ENCODE measurements at places on chromosomes 16 and 17.

- no peak for DNase-seq
Measured at GRCh38 chr16:21235199-21235585, 1.7 kb downstream of the ANKS4B start.

DNA sequence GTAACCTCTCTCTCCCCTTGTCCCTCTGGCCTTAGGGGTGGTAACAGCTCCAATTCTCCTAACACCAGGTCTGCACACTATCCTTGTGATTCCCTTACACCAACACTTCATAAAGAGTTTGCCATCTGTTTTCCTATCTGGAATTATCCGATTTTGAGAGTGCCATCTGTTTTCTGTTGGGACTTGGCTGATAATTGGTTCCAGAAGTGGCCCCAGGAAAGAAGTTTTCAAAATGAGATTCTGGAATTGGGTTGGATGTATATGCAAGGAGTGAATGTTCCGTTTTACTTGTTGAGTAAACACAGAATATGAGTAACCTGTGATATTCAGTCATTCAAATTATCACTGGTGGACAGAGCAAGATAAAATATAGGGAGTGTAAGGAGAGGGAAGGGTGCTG lies 134.1 kb upstream of the HS3ST3A1 start:
- no peak for DNase-seq

DNA sequence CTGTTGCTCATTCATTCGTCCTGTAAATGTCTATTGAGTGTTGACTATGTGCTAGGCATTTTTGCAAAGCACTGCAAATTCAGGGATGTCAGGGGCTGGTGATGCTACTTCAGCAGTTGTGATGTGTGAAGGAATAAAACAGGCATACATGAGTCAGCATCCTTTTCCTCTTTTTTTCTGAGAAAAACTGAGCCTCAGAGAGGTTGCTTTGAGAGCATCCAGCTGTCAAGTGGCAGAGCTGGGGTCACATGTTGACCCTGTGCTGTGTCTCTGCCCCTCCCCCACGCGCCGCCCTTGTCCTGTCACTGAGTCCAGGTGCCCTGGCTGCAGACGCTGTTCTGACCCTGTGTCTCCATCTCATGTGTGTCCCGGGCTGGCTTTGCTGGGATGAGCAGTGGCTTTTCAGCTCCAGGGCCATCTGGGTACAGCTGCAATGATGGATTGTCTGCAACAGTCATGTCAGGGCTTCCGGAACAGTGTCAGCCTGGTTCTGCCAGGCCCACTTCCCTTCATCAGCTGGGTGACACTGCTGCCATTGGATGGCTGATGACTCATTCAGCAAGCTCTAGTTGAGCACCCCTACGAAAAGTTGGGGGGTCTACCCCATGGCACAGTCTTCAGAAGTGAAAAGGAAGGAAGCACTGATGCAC lies 14.9 kb downstream of the SEC14L5 start:
- DNase-seq, result peak; percentile 72

DNA sequence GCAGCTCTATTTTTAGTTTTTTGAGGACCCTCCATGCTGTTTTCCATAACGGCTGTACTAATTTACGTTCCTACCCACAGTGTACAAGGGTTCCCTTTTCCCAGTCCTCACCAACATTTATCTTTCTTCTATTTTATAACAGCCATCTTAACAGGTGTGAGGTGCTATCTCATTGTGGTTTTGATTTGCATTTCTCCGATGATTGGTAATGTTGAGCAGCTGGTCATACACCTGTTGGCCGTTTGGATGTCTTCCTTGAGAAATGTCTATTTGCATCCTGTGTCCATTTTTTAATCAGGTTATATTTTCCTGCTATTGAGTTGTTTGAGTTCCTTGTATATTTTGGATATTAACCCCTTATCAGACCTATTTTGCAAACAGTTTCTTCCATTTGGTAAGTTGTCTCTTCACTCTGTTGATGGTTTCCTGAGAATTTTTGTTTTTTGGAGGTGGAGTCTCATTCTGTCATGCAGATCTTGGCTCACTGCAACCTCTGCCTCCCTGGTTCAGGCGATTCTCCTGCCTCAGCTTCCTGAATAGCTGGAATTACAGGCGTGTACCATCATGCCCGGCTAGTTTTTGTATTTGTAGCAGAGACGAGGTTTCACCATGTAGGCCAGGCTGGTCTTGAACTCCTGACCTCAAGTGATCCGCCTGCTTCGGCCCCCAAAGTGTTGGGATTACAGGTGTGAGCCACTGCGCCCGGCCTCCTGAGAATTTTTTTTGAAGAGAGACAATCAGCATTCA lies 279.6 kb downstream of the SNX29 start:
- no peak for DNase-seq

DNA sequence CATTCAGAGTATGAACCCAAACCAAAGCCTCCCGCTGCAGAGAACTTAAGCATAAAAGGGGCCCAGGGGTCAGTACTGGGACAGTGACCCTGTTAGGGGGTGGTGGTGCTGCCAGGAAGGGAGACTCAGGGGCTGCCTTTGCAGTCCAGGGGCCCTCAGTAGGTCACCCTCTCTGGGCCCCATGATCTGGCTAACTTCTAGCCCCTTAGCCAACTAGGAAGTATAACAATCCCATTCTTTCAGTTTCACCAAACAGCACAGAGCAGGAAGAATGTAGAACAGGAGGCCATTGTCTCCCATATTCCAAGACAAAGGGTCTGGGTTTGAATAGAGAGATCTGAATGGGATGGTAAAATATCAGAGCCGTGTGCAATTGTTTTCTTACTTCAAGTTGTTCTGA lies 378.6 kb upstream of the C16orf82 start:
- no peak for DNase-seq

DNA sequence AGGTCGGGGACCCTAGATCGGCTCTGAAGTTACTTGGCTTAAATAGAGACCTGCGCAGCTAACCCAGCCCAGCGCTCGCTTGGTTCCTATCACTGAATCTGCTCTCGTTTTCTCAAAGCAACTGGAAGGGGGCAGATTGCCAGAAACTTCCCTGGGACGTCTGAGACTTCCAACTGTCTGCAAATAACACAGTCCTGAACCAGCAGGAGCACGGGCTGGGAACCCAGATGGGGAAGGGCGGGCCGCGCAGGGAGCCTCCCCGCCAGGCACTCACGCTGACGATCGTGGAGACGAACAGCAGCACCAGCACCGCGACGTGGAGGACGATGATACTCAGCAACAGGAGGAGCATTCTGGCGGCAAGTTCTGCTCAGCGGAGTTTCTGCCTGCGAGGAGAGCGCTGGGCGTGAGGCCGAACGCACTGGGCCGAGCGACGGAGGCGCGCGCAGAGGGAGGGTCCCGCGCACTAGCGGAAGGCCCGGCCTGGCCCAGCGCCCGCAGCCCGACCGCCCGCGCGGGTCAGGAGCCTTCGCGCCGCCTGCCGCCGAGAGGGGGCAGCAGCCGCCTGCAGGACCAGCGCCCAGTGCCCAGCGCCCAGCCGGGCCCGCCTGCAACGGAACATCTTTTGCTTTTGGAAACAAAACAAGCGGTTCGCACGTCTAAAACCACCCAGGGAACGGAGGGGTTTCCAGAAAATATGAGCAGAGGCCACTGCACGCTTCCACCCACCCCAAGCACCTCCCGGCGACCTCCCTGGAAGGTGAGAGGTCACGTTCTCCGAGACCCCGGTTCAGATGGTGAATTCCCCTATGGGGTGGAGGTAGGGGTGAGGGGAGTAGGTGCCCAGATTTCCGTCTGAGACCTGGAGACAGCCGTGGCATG lies 4.5 kb downstream of the PMP22 start:
- peak; percentile 51 for DNase-seq

GRCh38 chr17:77454242-77455095 lies 313.7 kb downstream of the SEC14L1 start:
- DNase-seq, result no peak

DNA sequence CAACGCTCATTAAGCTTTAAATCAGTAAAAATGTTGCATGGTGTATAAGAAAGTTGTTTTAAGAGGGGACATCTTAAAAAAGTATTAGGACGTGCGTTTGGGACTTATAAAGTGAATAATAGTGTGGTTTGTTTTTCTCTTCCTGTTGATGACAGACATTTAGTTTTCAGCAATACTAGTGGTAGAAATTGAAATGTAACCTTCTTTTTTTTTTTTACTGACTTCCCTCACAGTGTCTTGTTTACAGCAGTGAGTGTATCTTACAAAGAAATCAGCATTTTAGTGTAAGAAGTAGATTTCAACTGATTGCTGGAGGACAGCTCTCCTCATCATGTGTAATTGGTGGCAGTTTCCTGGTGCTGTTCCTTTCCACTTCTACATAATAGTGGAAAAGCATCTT lies 39.6 kb downstream of the CYLD start:
- no peak for DNase-seq

GRCh38 chr16:84750575-84750974 lies 50.8 kb downstream of the USP10 start:
- DNase-seq, result no peak

DNA sequence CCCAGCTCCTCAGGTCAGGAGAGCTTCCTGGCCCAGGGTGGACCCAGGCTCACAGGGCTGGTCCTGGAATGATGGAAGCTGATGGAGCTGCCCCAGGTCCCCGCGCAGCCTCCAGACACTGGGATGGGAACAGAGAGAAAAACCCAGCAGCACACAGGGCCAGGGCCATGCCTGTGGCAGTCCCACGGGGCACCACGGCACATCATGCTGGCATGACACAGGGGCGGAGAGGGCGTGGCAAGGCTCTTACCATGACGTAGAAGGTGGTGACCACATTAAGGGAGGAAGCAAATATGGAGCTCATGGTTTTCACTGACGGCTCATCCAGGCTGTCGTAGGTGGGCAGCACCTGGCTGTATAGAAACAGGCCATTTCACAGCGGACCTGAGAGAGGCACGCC lies 18.3 kb downstream of the SLC38A10 start:
- DNase-seq, result no peak

- DNase-seq, result no peak
Measured at GRCh38 chr16:22787466-22788192, 26.3 kb upstream of the HS3ST2 start.

GRCh38 chr17:58310511-58311428 lies 17.8 kb downstream of the TSPOAP1 start:
- no peak for DNase-seq

GRCh38 chr16:83959656-83960434 lies 6.8 kb downstream of the OSGIN1 start:
- no peak for DNase-seq

DNA sequence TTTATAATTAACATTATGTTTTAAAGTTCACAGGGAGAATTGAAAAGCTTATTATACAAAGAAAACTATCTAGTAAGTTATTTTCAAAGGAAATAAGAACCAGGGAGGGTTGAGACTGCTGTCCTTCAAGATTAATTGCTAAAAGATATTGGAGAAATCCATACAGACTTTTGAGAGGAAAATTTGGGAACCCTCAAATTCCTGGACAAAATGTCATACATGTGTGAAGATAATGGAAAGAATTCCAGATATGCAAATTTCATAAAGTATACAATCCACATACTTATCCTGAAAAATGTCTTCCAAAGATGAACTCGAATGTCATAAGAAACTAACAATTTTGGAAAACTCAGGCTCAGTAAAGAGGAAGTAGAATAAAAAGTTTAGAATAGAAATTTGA lies 213.8 kb downstream of the HS3ST3A1 start:
- DNase-seq, result no peak

GRCh38 chr16:86529160-86529559 lies 18.8 kb downstream of the FOXF1 start:
- DNase-seq, result no peak

DNA sequence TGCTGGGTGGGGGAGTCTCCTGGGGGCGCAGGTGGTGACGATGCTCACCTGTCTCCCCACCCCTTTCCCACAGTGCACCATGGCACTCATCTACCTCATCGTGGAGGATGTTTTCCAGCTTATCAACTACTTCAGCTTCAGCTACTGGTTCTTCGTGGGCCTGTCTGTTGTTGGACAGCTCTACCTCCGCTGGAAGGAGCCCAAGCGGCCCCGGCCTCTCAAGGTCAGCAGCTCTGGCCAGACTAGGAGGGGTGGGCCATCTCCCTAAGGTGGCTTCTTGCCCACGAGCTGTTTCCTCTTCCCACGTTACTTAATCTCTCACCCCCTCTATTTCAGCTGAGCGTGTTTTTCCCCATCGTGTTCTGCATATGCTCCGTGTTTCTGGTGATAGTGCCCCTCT lies 14.5 kb downstream of the SLC7A6OS start:
- DNase-seq, result no peak

DNA sequence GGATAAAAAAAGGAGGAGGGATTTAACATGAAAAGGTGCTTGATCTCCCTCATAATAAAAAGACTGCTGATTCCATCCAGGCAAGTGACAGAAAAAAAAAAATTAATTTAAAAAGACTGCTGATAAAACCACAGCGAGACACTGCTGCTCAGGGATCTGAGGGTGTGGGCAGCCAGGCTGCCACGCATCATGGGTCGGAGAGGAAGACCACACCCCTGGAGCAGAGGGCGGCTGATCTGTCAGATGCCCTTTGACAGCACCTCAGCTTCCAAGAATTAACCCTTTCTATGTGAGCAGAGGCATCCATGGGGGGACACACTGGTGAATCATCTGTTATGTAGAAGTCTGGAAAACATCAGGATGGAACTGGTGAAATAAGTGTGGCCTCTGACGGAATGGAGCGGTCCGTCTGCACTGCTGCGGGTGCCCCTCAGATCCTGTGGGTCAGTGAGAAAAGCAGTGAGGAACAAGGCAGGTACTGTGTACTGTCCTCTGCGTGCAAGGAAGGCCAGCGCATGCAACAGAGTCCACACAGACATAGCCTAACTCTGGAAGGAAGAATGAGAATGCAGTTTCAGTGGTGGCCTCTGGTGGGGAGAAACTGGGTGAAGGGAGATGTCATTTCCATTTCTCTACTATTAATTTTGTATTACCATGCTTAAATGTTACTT lies 19.8 kb downstream of the MAPT start:
- no peak for DNase-seq

DNA sequence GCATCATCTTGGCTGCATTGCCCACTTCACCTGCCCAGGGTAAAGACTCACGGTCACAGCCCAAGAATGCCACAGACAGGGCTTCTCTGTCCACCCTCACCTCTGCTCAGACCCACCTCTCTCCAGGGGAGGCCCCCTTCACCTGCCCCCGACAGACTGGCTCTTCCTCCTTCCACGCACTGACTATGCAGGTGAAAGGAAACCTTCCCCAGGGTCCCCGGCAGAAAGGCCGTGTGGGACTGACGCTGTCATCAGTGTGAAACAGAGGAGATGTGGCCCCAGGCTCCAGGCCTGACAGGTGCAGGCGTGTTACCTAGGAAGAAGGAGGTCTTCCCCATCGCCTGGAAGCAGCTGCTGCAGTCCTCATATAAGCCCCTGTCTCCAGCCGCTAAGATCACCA lies 9.3 kb upstream of the ROGDI start:
- no peak for DNase-seq

DNA sequence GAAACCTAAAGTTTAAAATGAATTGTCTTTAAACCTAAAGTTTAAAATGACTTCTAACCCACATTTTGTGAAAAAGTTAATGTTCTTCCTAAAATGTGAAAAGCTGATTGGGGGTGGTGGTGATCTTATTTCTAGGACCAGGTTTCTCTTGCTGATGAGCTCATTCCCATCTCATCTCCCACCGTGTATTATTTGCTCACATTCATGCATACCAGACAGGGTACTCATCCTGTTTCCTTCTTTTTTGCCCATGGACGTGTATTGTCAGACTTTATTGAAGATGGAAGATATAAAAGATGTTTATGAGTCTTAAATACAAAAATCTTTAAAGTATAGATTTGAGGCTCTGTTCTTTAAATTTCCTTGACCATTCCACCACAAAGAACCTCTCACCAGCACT lies 70.1 kb upstream of the MPHOSPH6 start:
- no peak for DNase-seq
